ENCODE measurements at places on chromosomes 6 and 20.

- peak; percentile 75 for ATAC-seq
Observed at GRCh38 chr20:64057628-64058498, 5.1 kb upstream of the TCEA2 start.

DNA sequence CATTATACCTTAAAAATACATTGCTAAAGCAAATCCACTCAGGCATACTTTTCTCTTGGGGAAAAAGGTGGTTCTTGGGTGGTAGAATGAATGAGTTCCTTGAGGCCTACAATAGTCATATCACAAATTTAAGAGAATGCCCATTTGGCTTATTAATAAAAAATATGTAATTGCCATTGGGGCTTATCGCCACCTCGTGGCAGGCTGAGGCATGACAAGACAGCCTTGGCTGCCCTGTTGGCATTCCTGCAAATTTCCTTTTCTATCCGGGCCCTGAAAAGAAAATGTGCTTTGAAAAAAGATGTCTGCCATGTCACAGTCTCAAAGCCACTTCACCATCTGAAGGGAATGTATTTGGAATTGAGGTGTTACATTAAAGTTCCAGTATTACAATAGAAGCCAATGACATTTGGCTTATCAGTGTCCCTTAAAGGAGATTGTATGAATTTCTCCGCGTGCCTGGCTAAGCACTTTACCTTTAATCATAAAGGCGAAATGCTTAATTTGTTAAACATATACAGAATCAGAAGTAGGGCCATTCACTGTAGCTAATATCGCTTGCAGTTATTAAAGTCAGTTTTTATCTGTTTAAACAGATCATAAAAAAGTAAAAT, 188.3 kb upstream of the ZFP64 start:
- ATAC-seq = no peak

DNA sequence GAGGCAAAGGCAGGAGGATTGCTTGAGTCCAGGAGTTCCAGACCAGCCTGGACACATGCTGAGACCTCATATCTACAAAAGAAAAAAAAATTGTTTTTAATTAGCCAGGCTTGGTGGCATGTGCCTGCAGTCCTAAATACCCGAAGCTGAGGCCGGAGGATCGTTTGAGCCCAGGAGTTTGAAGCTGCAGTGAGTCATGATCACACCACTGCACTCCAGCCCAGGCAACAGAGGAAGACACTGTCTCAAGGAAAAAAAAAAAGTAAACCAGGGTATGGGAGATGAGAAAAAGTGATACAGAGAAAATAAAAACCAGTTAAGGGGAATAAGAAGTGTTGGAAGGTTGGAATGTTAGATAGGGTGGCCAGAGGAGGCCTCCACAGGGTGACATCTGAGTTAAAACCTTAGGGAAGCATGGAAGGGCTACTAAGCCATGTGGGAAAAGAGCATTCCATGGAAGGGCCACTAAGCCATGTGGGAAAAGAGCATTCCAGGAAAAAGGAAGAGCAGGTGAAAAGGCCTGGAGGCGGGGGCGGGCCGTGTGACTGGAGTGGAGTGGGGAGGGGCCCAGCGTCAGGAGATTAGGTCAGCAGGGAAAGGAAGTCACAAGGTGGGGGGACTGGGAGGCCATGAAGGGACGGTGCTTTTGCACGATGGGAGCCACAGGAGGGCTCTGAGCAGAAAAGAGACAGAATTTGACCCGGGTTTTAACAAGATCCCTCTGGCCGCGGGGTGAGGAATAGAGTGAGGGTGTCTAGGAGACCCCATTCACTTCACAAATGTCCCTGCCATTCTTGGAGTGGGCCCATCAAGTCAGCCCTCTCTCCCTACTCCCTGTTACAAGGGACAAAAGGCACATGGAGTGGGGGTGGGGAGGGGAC, 18.3 kb downstream of the CPNE5 start:
- ATAC-seq = no peak

- ATAC-seq = no peak
Observed at GRCh38 chr6:170371080-170371479, 64.5 kb downstream of the FAM120B start.

- no peak for ATAC-seq
Observed at GRCh38 chr6:45521226-45521625, 143.5 kb upstream of the SUPT3H start.

- ATAC-seq = no peak
Observed at GRCh38 chr6:125962900-125963497, 6.4 kb downstream of the HINT3 start.

- ATAC-seq = no peak
Observed at GRCh38 chr20:33516882-33517281, 27.0 kb downstream of the CBFA2T2 start.

GRCh38 chr20:8074931-8075330, 55.4 kb upstream of the TMX4 start:
- ATAC-seq = no peak

GRCh38 chr6:132746048-132746447, 11.7 kb downstream of the VNN2 start:
- ATAC-seq = no peak

GRCh38 chr6:158572653-158573541, 13.0 kb downstream of the TMEM181 start:
- no peak for ATAC-seq

- no peak for ATAC-seq
Observed at GRCh38 chr20:35007891-35008290, 52.2 kb downstream of the MYH7B start.

GRCh38 chr20:45115829-45116228, 855 bp upstream of the WFDC5 start:
- no peak for ATAC-seq

DNA sequence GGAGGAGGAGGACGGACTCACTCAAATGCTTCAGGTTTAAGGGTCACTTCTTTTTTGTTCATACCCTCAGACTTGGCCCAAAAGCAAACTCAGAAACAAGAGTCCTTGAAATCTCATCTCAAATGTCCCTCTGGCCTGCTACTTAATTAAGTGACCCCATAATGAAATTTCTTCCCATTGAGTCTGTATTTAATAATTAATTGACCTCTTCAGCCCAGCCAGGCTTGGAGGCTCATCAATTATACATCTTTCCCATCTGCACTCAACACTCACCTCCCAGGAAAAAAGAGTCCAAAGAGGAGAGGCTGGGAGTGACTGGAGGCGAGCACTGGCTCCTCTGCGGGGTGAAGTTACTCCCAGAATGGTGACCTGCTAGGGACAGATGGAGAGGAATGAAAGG, 90.5 kb upstream of the EYA2 start:
- ATAC-seq = no peak

DNA sequence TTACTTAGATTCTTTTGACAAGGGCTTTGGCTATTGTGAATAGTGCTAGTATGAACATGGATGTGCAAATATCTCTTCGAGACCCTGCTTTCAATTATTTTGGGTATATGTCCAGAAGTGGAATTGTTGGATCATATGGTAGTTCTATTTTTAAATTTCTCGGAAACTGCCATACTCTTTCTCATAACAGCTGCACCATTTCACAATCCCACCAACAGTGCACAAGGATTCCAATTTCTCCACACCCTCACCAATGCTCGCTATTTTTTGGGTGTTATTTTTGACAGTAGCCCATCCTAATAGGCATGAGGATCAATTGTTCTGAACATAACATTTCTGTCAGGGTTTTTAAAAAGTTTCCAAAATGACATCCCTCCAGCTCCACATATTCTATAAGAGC, 69.2 kb upstream of the ESR1 start:
- no peak for ATAC-seq
